ENCODE measurements at places on chromosomes 1 and 21. TPM values are rescaled to one million over a fixed set of nuclear protein-coding genes. Genes with fewer than 3 reads are reported as not detected.

Gene KIF14
- total RNA-seq, result 10.8 TPM

Gene ADGRL4
- total RNA-seq, result 3.2 TPM

Gene HPCAL4
- not detected for total RNA-seq

Gene EPHB2
- total RNA-seq, result 54.7 TPM

Gene DIRAS3
- total RNA-seq, result 8.6 TPM

Gene ZNF695
- total RNA-seq, result 1.1 TPM

Gene RPTN
- total RNA-seq, result not detected

Gene HAPLN2
- total RNA-seq, result not detected
